ENCODE measurements at places on chromosomes 4 and X. TPM values are rescaled to one million over a fixed set of nuclear protein-coding genes. Genes with fewer than 3 reads are reported as not detected.

GRCh38 chr4:69811166-69811565 is 48.8 kb downstream of the SULT1E1 start:
- H3K27me3 ChIP-seq, result no peaks in the 10 kb centered on the region
- no peaks in the 10 kb centered on the region for H3K4me1 ChIP-seq
- no peak overlapping the region for H3K27ac ChIP-seq
- H3K4me3 ChIP-seq, result no peak overlapping the region
- no peak for DNase-seq
- H3K36me3 ChIP-seq, result no peaks in the 10 kb centered on the region

- no peaks in the 10 kb centered on the region for H3K36me3 ChIP-seq
- H3K4me1 ChIP-seq, result no peaks in the 10 kb centered on the region
- H3K27ac ChIP-seq, result no peak overlapping the region
- no peak for DNase-seq
- no peak overlapping the region for H3K4me3 ChIP-seq
Observed at GRCh38 chr4:85508654-85509053, 33.7 kb downstream of the ARHGAP24 start.

- no peaks in the 10 kb centered on the region for H3K4me1 ChIP-seq
- H3K27ac ChIP-seq, result no peak overlapping the region
- no peaks in the 10 kb centered on the region for H3K36me3 ChIP-seq
- DNase-seq, result no peak
Observed at GRCh38 chr4:120218981-120219380, 152.3 kb upstream of the MAD2L1 start.

- no peak overlapping the region for H3K4me3 ChIP-seq
- H3K27me3 ChIP-seq, result no peaks in the 10 kb centered on the region
- H3K36me3 ChIP-seq, result no peaks in the 10 kb centered on the region
- H3K4me1 ChIP-seq, result peaks cover 11% of the 10 kb centered on the region
Observed at GRCh38 chr4:79576429-79576753, 168.4 kb upstream of the GK2 start.

GRCh38 chr4:90293320-90293719 is 166.1 kb downstream of the CCSER1 start:
- H3K27ac ChIP-seq, result no peak overlapping the region
- DNase-seq, result no peak
- H3K4me3 ChIP-seq, result no peak overlapping the region
- H3K27me3 ChIP-seq, result no peaks in the 10 kb centered on the region

DNA sequence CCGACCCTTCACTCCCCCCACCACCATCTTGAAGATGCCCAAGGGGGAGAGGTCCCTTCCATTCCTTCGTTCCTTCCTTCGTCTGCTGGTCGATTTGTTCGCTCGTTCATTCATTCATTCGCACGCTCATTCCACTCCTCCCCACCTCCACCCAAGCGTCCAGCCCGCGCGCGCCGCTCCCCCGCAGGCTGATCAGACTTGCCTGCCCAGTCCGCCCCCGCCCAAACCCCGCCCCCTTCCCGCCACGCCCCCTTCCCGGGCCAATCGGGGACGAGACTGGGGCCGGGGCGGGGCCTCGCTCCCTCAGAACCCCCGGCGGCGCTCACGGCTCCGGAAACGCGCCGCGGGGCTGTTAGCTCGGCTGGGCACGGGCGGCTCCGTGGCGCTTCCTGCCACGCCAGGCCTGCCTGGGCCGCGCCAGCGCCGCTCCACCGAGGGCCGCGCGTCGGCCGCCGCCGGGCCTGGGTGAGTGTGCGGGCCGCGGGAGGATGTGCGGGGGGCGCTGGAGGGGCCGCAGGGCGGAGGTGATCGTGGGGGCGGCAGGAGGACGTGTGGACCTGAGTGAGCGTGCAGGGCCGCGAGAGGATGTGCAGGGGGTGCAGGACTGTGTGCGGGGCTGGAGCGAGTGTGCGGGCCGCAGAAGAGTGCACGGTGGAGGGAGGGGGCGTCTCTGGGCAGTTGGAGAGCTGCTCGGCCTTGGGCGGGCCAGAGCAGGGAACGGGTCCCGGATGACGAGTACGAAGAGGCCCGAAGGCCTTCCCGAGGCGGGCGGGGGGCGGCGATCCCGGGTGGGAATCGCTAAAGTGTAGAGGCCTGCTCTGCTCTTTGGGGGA is at the start of gene ZNF275:
ZNF275 (plus strand) TSS at position 333 of the 833 bp plus-strand sequence. CDS start 2,527 bp downstream, outside the sequence.
- no peaks in the 10 kb centered on the region for H3K36me3 ChIP-seq
- peaks cover 5% of the 10 kb centered on the region for H3K4me1 ChIP-seq
- H3K27me3 ChIP-seq, result no peaks in the 10 kb centered on the region
- no peak within 1 kb of the TSS for H3K27ac ChIP-seq
- DNase-seq, result no peak

DNA sequence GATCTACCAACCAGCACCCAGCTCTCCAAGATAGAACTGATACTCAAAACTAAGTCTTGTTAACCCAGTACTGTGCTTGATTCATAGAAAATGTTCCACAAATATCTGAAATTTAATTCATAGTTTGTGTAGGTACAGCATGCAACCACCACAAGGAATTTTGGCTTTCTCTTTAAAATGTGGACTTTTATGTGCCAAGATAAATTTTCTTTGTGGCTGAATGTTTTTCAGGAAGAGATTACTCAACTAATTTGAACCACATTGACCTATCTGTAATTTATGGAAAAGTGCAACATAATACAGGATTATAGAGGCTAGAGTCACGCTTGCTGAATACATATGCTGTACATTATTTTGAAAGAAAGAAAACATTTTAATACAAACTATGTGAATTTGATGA is 730.8 kb downstream of the IL1RAPL1 start:
- no peaks in the 10 kb centered on the region for H3K4me1 ChIP-seq
- no peaks in the 10 kb centered on the region for H3K27me3 ChIP-seq
- no peaks in the 10 kb centered on the region for H3K36me3 ChIP-seq
- H3K27ac ChIP-seq, result no peak overlapping the region
- DNase-seq, result no peak

The FAM236A gene
- not detected for total RNA-seq

The GPRASP1 gene
- total RNA-seq, result 0.85 TPM

The EDA gene
- total RNA-seq, result 1.7 TPM

The SULT1E1 gene
- not detected for total RNA-seq
